ENCODE measurements at places on chromosomes 7 and 10.

DNA sequence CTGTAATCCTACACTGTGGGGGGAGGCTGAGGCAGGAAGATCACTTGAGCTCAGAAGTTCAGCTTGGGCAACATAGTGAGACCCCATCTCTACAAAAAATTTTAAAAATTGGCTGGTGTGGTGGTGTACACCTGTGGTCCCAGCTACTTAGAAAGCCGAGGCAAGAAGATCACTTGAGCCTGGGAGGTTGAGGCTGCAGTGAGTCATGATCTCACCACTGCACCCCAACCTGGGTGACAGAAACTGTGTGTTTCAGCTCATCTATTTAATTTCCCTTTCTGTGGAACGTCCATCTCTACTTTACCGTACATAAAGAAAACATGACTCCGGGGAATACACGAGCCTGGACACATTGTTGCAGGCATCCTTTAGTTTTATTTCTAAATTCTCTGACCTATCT, 354.6 kb upstream of the PLXDC2 start:
- DNase-seq, result no peak

GRCh38 chr10:13911821-13912520, 325.2 kb downstream of the PRPF18 start:
- DNase-seq, result no peak

DNA sequence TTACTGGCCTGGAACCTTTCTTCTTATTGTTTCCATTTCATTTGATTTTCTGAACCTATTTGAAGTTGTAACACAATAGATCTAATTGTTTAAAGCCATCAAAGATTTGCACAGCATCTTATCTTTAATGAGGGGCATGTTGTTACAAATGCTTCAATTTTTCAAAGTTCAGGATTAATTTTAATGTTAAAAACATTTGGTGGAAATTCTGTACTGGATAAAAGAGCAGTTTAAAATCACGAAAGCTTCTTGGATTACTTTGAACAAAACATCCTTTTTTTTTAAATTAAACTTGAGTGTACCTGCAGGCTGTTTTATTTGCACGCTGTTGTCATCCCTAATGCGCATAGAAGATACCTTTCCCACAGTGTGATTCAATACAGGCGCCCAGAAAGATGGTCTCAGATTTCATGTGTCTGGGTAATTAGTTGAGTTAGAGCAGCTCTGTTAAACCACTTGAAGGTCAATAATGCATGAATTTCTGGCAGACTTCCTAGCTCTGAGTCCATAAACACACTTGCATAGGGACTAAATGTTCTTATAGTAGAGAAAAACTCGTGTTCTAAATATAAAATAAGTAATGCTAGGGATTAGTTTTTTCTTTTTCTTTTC, 29.3 kb upstream of the DDX50 start:
- peak; percentile 49 for DNase-seq

GRCh38 chr10:75857269-75857846, 425.9 kb downstream of the LRMDA start:
- no peak for DNase-seq

GRCh38 chr10:1180836-1181235, 124.7 kb downstream of the WDR37 start:
- DNase-seq, result no peak

GRCh38 chr10:96619120-96619519, 32.3 kb upstream of the TM9SF3 start:
- no peak for DNase-seq

GRCh38 chr7:1531979-1532455, 1.5 kb downstream of the MAFK start:
- no peak for DNase-seq
